ENCODE measurements at places on chromosomes 16 and 17.

- DNase-seq, result no peak
These were observed 1.1 kb downstream of the TSEN54 start for GRCh38 chr17:75517297-75517865.

DNA sequence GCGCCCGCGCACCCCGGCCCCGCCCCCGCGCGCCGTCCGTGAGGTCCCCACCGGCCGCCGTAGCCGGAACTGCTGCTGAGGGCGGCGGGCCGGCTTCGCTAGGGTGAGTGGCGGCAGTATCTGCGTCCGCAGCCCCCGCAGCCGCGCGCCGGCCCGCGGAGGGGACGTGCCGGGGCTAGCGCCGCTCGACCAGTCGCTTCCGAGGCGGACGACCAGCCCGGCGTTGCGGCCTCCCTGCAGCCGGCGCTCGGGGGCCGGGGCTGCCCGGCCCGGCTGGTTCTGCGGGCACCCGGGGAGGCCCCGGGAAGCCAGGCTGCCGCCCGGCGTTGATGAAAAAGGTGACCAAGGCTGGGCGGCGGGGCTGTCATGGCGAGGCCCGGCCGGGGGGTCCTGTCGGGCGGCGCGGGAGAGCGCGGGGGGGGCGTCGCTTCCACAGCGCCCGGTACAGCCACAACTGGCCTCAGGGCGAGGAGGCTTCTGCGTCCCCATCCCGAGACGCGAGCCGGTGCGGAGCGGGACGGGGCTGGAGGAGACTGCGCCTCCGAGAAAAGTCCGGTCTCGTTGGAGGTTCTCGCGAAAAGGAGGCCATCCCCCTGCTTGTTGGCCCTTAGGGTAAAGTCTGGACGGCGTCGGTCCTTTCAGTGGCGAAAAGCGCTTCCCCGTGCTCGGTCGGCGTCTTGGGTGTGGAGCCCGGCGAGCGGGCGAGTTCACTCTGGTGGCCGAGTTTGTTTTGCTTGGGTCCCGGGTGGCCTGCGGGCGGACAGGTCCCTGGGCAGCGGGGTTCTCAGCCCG lies at the start of gene CRAMP1:
Gene CRAMP1, plus strand, starts transcription at position 41 of the 792 bp plus-strand sequence. CDS start 2,280 bp downstream, outside the sequence.
- DNase-seq, result peak; percentile 32

- DNase-seq, result no peak
These were observed 133.3 kb downstream of the CA10 start for GRCh38 chr17:52025236-52025635.

DNA sequence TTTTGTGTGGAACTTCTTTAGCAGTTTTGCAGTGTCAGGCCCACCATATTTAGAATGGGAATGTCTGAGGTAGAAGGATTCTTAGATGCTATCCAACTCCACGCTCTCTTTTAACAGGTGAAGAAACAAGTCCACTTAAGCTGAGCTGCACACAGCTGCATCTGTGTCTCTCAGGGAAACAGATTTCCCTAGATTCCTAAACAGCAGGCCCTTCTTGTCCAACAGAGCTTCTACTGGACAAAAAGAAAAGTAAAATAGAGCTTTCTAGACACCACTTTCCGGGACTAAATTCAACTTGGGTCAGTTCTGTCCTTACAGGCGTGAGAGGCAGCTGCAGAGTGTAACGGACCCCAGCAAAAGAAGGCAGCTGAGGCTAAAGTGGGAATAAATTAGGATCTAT lies 51.7 kb downstream of the SNX11 start:
- no peak for DNase-seq

GRCh38 chr16:67238806-67239470 lies 8.3 kb downstream of the FHOD1 start:
- no peak for DNase-seq

DNA sequence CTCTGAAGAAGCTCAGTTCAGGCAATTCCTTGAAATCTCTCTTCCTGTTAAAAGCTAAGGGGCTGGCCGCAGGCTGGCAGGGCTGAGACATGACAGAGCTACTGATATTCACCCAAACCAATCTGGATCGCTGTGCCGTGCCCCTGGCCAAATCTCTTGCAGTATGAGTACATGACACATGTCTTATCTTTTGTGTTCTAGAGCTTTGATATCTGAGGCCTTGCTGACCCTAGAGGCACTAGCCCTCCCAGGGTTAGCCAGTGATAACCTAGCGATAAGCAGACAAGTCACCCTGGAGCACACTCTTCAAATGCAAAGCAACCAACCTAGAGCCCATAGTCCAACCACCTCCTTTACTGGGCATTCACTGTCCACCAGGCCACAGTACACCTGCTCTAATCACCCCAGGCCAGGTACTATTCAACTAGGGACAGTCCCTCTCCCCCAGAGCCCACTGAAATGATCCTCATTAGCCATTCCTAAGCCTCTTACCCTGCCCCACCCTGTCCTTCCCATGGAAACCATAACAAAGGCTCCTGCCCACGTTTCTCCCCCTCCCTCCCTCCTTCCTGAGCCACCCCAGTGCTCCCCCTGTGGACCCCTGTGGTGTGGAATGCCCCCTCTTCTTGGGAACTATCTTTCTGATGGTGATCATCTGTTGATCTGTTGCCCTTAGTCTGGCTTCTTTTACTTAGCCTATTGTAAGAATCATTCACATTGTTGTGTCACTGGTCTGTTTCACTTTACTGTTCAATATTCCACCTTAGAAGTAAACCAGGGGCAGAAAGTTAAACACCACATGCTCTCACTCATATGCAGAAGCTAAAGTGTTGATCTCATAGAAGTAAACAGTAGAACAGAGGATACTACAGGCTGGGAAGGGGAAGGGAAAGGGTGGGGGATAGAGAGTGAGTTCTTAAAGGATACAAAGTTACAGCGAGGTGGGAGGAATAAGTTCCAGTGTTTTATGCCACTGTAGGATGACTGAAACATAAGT lies 52.5 kb downstream of the TEKT5 start:
- no peak for DNase-seq

DNA sequence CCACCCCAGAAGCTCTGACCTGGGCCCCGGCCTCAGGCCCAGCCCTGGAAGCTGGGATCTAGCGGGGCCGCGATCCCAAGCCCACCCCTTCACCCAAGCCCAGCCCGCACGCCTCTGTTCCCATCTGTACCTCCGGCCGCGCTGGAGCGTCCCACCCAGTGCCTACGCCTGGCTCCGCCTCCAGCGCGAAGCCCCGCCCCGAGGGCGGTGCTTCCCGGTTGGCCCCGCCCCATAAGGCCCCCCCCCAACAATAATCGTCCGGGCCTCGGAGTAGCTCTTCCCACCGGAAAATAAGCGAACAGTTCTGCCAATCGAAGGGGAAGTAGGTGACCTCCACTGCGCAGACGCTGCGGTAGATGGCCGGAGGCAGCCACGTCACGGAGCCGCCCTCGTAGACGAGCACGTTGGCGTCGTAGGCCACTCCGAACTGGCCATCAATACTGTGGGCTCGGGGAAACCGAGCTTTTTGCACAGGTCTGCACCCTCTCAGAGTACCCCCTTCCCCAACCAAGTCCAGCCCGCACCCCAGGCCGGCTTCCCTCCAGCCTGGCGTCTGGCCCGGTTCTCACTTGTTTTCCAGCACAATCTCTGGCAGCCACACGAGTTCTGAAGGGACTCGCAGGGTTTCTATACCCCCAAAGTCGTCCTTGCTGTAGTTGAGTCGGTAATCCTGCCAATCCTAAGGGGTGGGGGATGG lies 1.1 kb downstream of the CHRNE start:
- no peak for DNase-seq

DNA sequence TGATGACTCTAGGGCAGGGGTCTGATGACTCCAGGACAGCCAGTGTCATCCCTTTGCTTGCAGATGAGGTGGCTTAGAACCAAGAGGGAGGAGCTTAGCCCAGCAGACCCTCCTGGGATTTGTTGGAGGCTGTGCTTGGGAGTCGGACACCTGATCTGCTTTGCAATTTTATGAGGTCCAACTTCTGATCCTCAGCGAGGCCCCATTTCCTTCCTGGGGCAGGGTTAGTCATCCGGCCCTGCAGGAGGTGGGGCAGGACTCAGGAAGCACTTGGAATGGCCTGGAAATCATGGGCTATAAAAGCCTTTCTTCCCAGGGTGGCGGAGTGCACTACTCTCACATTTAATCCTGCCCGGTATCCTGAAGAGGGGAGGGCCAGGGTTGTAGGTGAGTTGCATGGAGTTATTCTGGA lies 168.5 kb downstream of the MSI2 start:
- peak; percentile 85 for DNase-seq
